Stimulated activated CD8-positive, alpha-beta memory T cell treated with anti-CD3 and anti-CD28 coated beads, Interleukin-7, amount 100 ng/mL, for 1 hour (primary cell): ENCODE measurements at places on chromosomes 3 and 15.

- DNase-seq = no peak
Measured at GRCh38 chr3:124974691-124975090, 40.1 kb upstream of the MUC13 start.

GRCh38 chr3:143685491-143685890, 162.8 kb downstream of the SLC9A9 start:
- no peak for DNase-seq

DNA sequence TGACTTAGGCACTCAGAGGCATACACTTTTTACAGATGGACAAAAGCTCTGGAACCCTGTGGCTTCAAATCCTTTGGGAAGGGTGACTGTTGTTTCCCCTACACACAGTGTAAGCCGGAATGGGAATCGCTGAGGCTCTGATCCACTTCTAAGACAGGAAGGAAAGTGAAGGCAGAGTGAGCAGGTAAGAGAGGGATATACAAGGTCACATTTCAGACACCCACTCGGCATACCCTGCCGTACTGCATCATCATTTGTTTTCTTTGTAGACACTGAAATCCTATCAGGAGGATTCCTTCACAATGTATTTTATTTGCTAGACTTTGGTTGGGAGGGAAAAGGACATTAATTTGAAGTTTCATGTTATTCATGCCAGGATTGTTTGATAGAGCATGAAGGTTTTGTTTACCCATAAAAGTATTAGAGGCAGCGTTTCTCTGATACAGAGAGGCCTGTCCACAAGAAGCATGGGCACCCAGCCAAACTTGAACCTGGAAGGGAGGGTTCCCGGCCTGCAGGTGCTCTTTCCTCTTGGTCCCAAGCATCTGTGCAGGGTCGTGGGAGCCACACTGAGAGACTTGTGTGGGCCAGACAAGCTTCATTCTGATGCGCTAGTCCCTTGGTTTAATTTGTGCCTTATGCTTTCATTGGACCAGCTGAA, 21.9 kb upstream of the POLR2M start:
- no peak for DNase-seq

- DNase-seq = no peak
Measured at GRCh38 chr3:45909542-45909941, 23.2 kb downstream of the CCR9 start.

DNA sequence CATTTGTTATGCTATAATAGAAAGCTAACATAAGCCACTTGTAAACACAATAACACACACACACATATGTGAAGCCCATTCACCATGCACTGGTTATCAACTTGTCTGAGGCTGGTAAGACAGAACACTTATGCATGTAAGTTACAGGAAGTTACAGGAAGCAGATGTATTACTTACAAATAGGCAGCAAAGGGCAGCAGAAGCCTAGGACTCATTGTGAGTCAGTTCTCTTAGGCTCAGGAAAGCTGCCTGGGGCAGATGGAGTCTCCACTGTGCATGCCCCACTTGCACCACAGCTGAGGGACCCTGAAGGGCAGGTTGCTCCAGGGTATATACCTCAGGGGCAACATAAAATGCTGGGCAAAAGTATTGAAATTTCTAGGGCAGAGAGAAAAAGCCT, 748.8 kb upstream of the CCDC54 start:
- DNase-seq = no peak

GRCh38 chr3:46325645-46326300, 28.1 kb upstream of the CCR2 start:
- no peak for DNase-seq

DNA sequence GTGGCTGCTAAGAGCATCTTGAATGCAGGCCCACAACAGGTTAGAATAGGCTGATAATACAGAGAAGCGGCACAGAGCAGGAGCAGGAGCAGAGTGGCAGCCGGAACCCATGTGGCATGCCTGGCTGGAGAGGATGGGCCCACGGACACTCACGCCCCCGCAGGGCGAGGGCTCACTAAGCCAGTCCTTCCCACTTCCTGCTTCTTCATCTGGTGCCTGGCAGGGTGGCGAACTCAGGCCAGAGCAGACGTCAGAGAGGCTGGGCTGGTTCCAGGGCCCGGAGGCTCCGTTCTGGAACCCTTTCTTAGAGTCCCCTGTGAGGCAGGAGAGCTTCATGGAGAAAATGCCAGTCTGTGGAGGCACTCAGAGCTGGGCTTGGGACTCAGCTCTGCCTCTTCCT, 195.1 kb downstream of the NTRK3 start:
- DNase-seq = no peak

GRCh38 chr3:105359098-105359762, 7.5 kb upstream of the ALCAM start:
- DNase-seq = no peak

GRCh38 chr3:6799264-6799915, 61.5 kb upstream of the GRM7 start:
- no peak for DNase-seq

DNA sequence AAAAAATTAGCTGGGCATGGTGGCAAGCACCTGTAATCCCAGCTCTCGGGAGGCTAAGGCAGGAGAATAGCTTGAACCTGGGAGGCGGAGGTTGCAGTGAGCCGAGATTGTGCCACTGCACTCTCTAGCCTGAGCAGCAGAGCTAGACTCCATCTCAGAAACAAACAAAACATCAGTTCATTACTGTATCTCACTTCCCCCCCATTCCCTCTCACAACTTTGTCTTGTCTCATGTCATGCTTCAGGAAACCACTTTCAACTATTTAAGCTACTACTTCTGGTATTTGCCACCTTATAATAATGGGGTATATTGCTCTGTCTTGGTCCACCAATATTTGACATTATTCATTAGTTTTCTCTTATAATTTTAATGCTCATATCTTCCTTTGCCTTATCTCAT, 26.2 kb downstream of the PIK3CA start:
- DNase-seq = no peak

- DNase-seq = no peak
Measured at GRCh38 chr3:112958811-112959560, 15.9 kb downstream of the CD200R1 start.

DNA sequence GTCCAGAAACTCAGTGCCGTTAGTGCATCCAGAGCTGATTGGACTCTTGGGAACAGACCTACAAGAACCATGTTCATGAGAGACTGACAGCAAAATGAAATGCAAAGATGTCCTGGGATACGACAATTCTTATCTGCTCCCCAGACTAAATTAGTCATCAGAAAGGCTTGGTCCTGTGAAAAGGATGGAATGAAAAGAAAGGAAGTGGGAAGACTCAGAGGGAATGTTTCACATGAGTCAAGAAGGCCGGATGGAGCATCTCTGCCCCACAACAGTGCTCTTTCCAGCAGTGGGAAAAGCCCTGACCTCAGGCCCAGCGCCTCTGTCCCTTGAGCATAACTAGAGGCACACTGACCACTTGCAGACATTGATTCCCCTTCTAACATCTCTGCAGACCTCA, 39.3 kb upstream of the UACA start:
- DNase-seq = no peak

DNA sequence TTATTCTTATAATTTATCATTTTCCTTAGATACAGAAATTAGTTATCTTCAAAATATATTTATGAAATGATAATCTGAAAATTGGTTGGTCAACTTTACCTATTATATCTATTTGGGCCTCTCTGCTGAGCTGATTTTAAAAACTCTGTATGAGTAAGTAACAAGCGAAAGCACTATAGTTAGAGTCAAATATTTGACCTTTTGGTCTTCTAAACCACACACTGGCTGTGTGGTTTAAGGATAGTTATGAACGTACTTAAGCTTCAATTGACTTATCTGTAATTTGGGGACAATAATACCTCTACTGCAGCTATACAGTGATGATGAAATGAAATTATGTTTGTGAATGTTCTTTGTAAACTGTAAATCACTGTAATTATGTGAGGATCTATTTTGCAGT, 763.9 kb upstream of the GRM7 start:
- DNase-seq = no peak

- no peak for DNase-seq
Measured at GRCh38 chr3:143100451-143100850, 19.1 kb upstream of the CHST2 start.

DNA sequence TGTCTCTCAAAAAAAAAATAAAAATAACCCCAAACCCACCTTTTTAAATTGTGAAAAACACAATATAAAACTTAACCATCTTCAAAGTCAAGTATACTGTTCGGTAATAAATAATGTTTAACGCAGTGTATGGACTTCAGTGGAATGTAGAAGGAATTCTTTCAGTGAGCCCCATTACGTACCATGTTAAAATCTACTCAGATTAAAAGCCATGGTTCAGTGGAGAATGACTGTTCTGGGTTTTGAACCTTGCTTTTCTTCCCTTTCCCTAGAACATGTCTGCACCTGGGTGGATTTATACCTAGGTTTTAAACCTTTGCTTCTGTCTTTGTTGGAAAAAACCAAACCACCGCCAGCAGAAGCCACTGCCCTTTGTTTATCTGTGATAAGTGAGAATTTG, 27.5 kb downstream of the DAG1 start:
- DNase-seq = no peak

- no peak for DNase-seq
Measured at GRCh38 chr15:67799801-67800205, 25.5 kb upstream of the SKOR1 start.

DNA sequence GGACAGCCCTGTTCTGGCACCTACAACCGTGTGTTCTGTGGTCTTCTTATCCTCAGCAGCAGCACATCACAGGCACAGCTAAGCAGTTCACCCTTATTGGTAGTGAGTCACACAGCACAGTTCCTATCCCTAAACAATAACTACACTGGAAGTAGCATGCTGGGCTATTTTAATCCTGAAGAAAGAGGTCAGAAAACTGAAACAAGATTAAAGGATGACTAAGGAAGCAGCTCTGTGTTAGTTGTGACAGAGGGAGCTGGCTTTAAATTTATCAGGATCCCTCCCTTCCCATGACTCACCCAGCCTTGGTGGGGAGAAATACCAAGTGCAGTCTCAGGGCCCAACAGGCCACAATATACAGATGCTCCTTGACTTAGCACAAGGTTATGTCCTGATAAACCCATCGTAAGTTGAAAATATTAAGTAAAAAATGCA, 144.3 kb downstream of the ERC2 start:
- no peak for DNase-seq

DNA sequence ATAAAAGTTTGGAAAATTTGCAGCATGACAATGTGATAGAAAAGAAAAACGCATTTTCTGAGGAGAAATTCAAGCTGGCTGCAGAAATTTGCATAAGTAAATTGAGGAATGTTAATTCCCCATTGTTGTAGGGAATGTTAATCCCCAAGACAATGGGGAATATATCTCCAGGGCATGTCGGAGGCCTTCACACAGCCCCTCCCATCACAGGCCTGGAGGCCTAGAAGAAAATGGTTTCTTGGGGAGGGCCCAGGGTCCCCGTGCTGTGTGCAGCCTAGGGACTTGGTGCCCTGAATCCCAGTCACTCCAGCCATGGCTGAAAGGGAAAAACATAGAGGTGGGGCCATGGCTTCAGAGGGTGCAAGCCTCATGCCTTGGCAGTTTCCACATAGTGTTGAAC, 101.1 kb downstream of the BOC start:
- no peak for DNase-seq

DNA sequence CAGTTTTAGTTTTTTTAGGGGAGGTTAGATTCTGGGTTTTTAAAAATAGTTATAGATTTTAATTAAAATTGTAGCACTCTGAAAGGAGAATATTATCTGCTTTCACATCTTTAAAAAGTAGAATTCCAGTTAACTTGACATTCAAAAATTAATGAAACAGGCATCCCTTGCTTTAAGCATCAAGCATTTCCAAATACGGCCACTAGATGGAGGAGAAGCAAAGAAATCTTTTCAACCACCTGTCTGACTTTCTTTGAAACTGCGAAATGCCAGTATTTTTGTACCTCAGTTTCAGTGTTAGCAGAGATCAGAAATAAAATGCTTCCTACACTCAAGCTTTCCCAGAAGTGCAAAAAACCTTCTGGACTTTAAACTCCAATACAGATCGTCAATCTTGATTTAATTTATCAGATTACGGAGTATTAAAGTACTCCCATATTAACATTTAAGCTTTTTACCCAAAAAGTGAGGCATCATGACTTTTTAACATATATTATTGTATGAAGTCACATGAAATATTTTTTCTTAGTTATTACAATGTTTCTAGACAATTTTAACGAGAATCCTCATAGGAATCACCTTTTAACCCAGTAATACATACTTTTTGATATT, 153.3 kb downstream of the P3H2 start:
- no peak for DNase-seq

- DNase-seq = no peak
Measured at GRCh38 chr3:53570709-53571108, 76.3 kb downstream of the CACNA1D start.

- no peak for DNase-seq
Measured at GRCh38 chr15:31932576-31932975, 97.7 kb upstream of the CHRNA7 start.

DNA sequence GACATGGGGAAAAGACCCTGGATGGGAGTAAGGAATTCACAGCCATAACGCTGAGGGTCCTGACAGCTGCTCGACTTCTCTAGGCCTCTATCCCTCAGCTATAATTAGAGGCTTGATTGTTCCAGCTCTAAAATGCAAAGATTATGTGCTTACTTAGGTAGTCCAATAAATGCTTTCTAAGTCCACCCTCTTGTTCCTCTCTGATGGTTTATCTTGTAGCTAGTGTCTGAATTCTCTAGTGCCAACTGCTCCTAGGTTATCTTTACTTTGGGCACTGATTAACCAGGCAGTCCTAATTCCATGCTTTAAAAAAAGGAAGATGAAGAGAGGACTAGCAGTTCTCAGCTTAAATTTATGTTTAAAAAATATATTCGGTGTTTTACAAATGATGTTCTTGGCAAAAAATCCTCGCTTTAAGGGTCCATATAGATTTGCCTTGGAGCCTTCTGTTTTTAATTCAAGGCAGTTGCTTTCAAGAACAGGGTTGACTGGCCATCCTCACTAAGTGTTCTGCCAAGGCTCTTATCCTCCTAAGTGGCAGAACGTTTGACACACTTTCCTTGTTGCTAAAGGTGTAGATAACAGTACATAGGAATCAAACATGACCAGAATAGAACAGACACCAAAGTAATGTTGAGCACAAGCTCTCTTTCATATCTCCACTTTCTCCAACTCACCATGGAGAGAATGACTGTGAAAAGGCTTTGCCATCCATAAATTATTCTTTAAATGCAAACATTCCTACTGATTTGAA, 60.6 kb downstream of the THRB start:
- DNase-seq = no peak
